ENCODE measurements at places on chromosomes 2 and 18. TPM values are rescaled to one million over a fixed set of nuclear protein-coding genes. Genes with fewer than 3 reads are reported as not detected.

Gene SLC8A1
- 1.9 TPM for total RNA-seq

DNA sequence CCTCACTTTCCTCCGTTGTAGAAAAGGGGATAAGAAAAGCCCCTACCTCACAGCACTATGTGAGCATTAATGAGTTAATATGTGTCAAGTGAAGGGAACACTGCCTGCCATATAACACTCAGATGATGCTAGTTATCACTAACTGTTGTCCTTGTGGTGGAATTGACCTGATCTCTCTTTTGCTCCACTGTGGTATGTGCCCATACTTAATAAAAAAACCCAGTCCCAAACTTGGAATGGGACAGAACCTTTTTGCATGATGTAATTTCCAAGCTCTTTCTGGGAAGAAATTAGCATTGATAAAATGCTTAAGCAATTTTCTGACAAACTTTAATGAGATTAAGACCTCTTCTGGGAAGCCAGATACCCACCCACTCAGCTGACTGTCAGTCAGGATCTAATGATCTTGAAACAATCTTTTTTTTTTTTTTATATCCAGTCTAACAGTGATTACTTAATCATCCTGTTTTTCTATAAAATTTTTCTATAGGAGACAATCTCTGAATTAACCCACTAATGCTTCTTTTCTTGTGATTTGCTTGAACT is 158.7 kb downstream of the ZBTB7C start:
- no peak overlapping the region for H3K27ac ChIP-seq
- no peak overlapping the region for H3K4me3 ChIP-seq
- H3K4me1 ChIP-seq: no peaks in the 10 kb centered on the region
- DNase-seq: no peak
- H3K27me3 ChIP-seq: peaks cover 24% of the 10 kb centered on the region

Gene KYNU
- total RNA-seq: not detected

DNA sequence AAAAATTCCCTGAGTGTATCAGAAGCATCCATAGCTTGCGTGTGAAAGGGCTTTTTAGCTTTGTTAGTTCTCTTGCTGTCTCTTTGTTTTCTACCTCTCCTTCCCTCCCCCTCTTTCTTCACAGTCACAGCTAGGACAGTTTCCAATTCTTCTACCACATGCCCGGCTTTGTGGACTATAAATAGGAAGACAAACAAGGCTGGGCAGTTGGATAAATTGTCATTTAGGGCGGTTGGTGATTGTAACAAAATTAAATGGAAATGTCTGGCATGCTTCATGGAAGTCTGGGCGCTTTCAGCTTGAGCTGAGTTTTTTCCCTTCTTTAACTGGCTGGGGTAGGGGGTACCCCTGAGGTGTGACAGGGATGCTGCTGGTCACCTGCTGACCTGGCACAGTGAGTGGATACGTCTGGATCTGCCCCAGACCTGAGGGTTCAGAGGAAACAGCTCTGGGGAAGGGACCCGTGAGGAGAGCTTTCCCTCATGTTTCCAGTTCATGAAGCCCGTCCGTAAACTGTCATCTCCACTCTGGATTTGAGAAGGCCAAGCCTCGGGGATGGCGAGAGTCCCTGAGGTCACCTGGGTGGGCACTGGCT is 29.0 kb upstream of the GIGYF2 start:
- no peak overlapping the region for H3K4me3 ChIP-seq
- H3K27ac ChIP-seq: no peak overlapping the region
- DNase-seq: no peak
- peaks cover 3% of the 10 kb centered on the region for H3K27me3 ChIP-seq
- H3K4me1 ChIP-seq: no peaks in the 10 kb centered on the region

DNA sequence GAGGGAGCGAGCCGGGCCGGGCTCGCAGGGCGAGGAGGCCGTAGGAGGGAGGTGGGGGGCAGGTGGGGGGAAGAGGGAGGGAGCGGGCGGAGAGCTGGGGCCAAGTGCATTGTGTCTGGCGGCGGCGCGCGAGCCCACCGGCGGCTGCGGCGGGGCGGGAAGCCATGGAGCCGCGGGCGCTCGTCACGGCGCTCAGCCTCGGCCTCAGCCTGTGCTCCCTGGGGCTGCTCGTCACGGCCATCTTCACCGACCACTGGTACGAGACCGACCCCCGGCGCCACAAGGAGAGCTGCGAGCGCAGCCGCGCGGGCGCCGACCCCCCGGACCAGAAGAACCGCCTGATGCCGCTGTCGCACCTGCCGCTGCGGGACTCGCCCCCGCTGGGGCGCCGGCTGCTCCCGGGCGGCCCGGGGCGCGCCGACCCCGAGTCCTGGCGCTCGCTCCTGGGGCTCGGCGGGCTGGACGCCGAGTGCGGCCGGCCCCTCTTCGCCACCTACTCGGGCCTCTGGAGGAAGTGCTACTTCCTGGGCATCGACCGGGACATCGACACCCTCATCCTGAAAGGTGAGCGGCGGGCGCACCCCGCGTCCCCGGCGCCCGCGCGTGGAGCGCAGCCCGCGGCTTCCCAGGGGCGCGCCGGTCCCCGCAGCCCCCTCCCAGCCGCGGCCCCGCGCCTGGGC is at the start of gene TMEM178A:
Gene TMEM178A, plus strand, starts transcription at position 107 of the 680 bp plus-strand sequence. Its CDS starts 58 bp downstream, at position 165.
- no peak within 1 kb of the TSS for H3K27ac ChIP-seq
- H3K4me3 ChIP-seq: peak within 1 kb of the TSS; percentile 67
- peaks cover 48% of the 10 kb centered on the region for H3K27me3 ChIP-seq
- no peaks in the 10 kb centered on the region for H3K36me3 ChIP-seq
- peak; percentile 27 for DNase-seq

GRCh38 chr2:227480528-227480927 is 8.6 kb downstream of the AGFG1 start:
- peaks cover 72% of the 10 kb centered on the region for H3K4me1 ChIP-seq
- peak overlapping the region; percentile 78 for H3K27ac ChIP-seq
- DNase-seq: no peak
- H3K36me3 ChIP-seq: peaks cover 35% of the 10 kb centered on the region
- no peaks in the 10 kb centered on the region for H3K27me3 ChIP-seq

GRCh38 chr2:240990726-240991377 is 7.6 kb upstream of the SNED1 start:
- no peaks in the 10 kb centered on the region for H3K36me3 ChIP-seq
- peaks cover 4% of the 10 kb centered on the region for H3K27me3 ChIP-seq

DNA sequence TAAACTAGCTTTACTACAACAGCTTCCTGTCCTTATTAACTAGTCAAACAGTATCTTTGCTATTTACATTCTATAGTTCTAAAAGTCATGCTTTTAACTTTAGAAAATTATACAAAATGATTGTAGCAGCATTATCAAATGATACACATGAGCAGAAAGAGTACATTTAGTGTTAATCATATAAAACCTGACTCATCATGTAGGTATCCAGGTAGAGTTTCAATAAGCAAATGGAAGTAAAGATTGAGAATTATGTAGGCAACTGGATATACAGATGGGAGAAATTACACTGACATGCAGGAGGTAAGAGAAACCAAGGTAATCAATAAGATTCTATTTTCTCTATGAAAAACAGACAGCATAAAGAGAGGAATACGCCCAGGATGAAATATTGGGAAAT is 33.8 kb downstream of the TRIP12 start:
- H3K4me3 ChIP-seq: no peak overlapping the region
- no peaks in the 10 kb centered on the region for H3K27me3 ChIP-seq
- no peak overlapping the region for H3K27ac ChIP-seq
- H3K4me1 ChIP-seq: peaks cover 51% of the 10 kb centered on the region

Gene CCDC85A
- total RNA-seq: not detected

Gene RAB6C
- total RNA-seq: not detected

GRCh38 chr2:240387669-240388358 is 47.6 kb upstream of the GPC1 start:
- no peak overlapping the region for H3K27ac ChIP-seq
- no peak overlapping the region for H3K4me3 ChIP-seq
- no peaks in the 10 kb centered on the region for H3K36me3 ChIP-seq

DNA sequence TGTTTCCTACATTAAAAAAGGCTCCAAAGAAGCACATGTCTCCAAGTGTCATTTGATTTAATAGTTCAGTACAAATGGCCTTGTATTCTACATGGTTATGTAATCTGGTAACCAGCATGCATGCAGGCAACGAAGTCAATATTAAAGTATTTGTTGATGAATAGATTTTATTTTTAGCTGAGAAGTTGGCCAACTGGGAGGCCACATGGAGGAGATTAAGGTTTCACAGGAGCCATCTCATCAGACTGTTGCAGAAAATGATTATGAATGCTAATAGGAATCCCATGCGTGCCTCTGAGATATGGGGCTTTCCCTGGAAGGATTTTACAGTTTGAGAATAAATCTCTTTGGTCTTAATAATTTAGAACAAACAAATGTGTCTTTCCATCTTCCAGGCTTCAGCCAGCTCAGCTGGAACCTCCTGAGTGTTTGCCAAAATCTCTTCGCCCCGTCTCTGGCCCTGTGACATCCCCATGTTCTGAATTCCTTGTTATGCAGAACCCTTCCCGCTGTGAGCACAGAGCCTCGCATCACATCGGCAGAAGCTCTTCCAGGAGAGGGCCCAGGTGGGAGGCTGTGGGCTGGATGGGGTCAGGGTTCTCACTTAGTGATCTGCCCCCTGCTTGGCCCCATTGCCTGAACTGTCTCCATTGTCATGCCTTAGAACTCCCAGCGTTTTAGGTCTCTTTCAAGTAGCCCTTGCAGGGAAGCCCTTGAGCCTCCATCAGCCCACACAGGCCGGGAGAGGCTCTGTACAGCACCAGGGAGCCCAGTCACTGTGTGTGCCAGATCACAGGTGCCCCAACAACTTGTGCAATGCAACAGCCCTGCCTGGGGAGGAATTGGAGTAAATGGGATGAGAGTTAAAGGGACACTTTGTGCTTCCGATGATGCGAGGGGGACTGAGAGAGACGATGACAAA is 190.5 kb upstream of the TWIST2 start:
- H3K4me1 ChIP-seq: no peaks in the 10 kb centered on the region
- H3K27me3 ChIP-seq: peaks cover 4% of the 10 kb centered on the region
- no peak for DNase-seq
- H3K27ac ChIP-seq: no peak overlapping the region
- no peaks in the 10 kb centered on the region for H3K36me3 ChIP-seq

Gene DPYSL5
- total RNA-seq: 0.09 TPM

DNA sequence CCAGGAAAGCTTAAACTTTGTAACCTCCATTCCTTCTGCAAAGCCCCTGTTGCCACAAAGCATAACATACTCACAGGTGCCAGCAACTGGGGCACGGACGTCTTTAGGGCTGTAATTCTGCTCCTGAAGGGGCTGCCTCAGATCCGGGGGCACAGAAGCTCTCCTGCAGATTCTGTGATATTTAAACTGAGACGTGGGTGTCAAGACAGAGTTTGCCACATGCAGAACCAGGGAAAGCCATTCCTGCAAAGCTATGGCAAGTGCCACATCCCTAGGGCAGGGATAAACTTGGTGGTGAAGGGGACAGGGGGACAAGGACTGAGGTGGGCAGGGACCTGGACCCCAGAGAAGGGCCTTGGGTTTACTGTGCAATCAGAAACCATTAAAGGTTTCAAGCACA is 247.2 kb downstream of the EIPR1 start:
- H3K4me1 ChIP-seq: no peaks in the 10 kb centered on the region
- peaks cover 4% of the 10 kb centered on the region for H3K27me3 ChIP-seq
- DNase-seq: no peak
- H3K4me3 ChIP-seq: no peak overlapping the region

DNA sequence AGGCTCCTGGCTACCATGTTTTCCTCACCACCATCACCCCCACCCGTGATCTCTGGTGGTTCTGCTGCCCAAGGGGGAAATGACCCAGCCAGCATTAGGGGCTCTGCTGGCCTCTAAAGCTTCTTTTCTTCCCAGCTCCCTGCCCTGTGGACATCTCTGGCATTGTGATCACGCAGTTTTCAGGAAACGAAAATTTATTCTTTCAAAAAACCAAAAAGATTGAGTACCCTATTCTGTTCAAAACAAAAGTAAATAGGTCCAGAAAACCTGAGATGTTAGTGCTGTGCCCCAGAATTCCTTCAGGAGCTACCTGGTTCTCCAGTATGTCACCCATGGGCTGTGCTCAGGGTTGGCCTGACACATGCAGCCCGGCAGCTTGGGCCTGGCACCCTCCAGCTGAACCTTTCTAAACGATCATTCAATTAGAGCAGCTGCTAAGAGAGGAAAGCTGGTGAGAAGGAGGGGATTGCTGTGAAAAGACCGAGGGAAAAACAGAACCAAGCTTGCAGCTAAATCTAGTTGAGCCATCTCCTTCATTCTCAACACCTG is 157.5 kb downstream of the MGAT5 start:
- H3K36me3 ChIP-seq: peaks cover 9% of the 10 kb centered on the region
- no peak for DNase-seq
- no peak overlapping the region for H3K4me3 ChIP-seq
- H3K27ac ChIP-seq: no peak overlapping the region
- peaks cover 43% of the 10 kb centered on the region for H3K4me1 ChIP-seq

DNA sequence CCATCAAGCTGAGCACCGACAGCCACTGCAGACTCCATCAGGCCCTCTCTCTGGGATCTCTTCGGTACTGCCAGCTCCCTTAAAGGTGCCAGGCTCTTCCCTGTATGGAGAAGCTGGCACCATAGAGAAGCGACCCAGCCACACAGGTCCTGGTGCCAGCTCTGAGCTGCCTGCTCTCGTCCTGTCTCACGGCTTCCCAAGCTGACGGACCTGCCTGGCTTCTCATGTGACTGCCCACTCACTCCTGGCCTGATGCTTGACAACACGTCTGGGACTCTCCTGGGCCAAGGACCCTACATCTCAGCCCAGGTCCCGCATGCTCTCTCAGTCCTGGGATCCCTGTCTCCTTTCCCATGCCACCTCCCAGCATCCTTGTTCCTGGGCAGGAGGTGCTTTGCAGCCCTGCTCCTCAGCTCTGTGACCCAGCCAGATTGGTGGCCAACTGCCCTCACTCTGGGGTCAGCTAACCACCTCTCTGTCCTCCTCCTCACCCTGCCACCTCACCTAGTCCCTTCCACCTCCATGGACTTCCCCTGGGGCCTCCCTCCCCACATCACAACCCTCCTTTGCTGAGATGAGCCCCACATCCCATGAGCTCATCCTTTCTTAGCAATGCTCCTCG is 12.5 kb upstream of the ATOH8 start:
- no peak overlapping the region for H3K27ac ChIP-seq
- H3K4me3 ChIP-seq: no peak overlapping the region
- H3K36me3 ChIP-seq: no peaks in the 10 kb centered on the region
- no peak for DNase-seq
- peaks cover 27% of the 10 kb centered on the region for H3K27me3 ChIP-seq

DNA sequence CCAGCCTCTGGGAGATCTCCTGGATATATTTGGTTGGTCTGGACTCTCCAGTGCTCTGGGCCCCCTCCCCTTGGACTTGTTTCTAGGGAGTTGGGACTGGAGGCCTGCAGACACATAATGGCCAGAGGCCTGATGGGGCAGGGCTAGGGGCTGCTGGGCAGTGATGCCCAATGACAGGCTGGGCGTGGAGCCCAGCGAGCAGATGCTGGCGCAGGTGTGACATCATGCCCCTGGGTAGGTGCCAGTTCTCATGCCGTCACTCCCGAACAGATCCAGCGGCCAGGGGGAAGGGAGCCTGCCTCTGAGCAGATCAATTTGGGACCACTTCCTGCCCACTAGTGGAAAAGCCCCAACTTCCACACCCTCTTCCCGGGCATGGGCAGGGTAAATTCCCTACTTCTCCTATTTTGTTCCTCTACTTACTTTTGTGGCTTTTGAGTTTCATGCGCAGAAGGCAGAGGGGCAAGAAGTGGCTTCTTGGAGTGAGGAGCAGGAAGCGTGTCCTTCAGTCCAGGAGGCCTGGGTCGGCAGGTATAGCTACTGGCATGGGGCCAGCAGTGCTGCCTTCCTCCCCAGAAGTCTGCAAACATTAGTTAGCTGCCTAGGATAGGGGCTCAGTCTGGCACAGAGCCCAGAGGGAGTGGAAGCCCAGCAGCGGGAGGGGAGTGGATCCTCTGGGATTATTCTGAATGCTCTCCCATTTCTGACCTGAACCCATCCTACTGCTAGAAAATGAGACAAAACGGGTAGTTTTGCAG is 6.1 kb downstream of the MPV17 start:
- H3K4me1 ChIP-seq: peaks cover 6% of the 10 kb centered on the region
- no peaks in the 10 kb centered on the region for H3K27me3 ChIP-seq
- DNase-seq: no peak
- peaks cover 18% of the 10 kb centered on the region for H3K36me3 ChIP-seq
- H3K27ac ChIP-seq: no peak overlapping the region
